ENCODE measurements at places on chromosomes 13 and 19. TPM values are rescaled to one million over a fixed set of nuclear protein-coding genes. Genes with fewer than 3 reads are reported as not detected.

DNA sequence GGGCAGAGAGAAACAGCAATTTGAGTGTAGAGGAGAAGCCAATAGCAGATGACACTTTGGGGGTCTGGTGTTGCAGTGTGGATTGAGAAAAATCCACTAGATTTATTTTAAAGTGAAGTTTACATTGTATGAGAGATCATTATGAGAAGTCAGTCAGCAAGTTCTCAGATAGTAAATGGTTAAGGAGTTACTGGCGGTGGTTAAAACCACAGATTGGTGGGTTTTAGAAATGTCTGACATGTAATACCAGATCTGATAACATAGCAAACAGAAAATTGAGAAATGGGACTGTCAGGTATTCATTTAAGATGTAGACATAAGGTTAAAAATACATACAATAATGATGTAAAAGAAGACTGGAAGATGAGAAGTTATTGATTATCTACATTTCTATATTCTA lies 7.2 kb downstream of the ABHD13 start:
- H3K27ac ChIP-seq = no peak overlapping the region
- peaks cover 29% of the 10 kb centered on the region for H3K4me1 ChIP-seq
- no peak overlapping the region for H3K4me3 ChIP-seq
- no peak for DNase-seq
- H3K27me3 ChIP-seq = no peaks in the 10 kb centered on the region
- H3K36me3 ChIP-seq = no peaks in the 10 kb centered on the region

DNA sequence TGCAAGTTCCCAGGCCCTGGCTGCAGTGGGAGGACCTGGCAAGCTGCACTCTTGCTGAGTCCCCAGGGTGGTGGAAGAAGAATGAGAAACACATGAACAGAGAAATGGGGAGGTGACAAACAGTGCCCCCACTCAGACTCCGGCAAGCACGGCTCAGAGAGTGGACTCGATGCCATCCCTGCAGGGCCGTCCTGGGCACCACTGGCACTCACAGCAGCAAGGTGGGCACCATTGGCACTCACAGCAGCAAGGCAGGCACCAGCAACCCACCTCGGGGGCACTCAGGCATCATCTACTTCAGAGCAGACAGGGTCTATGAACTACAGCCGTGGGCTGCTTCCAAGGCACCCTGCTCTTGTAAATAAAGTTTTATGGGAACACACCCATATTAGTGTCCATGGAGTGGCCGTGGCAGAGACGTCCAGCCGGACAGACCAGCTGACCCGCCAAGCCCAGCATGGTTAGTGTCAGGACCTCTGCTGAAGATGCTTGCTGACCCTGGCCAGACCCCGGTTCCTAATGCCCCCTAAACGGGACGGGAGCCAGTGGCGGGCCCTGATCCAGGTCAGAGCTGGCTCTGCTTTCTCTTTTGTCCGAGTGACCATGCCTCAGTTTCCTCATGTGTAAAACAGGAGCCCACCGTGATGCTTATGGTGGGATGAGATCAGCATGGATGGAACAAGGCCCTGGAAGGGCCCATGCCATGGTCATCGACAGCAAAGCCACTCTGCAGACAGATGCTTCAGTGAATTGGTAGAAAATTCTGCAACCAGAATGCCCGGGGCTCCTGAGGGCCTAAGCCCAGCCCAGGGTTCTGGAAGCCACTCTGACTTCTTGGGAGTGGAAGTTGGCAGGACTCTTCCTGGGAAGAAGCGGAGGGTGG lies 2.1 kb upstream of the F10 start:
- H3K4me3 ChIP-seq = no peak overlapping the region
- no peak overlapping the region for H3K27ac ChIP-seq
- H3K4me1 ChIP-seq = peaks cover 18% of the 10 kb centered on the region
- no peaks in the 10 kb centered on the region for H3K36me3 ChIP-seq
- H3K27me3 ChIP-seq = no peaks in the 10 kb centered on the region

DNA sequence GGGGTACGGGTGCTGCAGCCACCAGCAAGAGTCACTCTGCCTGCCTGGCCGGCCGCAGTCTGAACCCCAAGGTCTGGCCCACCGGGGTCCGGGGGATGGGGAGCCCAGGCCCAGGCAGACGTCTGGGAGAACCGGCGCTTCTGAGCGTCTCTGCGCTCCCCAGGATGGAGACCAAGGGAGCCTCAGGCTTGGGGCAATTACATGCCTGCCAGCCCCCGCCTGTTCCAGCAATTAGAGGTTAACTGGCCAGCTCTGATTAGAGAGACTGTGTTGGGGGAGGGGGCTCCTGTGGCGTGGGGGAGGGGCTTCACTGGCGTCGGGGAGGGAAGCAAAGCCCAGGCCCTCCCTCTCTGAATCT lies 11.9 kb downstream of the MEIS3 start:
- no peaks in the 10 kb centered on the region for H3K4me1 ChIP-seq
- H3K36me3 ChIP-seq = no peaks in the 10 kb centered on the region
- H3K27me3 ChIP-seq = no peaks in the 10 kb centered on the region
- no peak for DNase-seq
- no peak overlapping the region for H3K4me3 ChIP-seq

Gene NLRP4
- not detected for total RNA-seq

Gene MYH14
- 51.6 TPM for total RNA-seq

Gene NRTN
- 3.7 TPM for total RNA-seq
